ENCODE measurements at places on chromosomes 16 and 17.

GRCh38 chr17:17116406-17116805, 74.1 kb downstream of the MPRIP start:
- no peak for DNase-seq

DNA sequence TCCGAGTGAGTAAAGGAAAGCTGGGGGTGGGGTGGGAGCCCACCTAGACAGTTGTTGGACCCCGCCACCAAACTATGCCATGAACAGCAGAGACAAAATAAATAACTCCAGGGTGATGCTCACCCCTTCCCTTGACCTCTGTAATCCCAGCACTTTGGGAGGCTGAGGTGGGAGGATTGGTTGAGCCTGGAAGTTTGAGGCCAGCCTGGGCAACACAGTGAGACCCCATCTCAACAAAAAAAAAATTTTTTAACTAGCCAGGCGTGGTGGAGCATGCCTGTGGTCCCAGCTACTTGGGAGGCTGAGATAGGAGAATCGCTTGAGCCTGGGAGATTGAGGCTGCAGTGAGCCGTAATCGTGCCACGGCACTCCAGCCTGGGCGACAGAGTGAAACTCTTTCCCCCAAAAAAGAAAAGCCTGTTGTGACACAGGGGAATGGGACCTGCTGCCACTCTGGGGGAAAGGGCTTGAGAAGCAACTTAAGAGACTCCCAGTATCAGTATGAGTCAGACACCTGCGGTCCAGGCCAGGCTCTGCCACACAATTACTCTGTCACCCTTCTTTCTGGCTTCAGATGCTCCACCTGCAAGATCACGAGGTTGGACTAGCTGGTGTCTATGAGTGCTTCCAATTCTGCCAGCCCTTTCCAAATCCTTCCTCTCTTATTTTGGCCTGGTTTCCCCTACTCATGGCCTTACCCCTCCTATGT, 5.0 kb downstream of the SGCA start:
- DNase-seq = peak; percentile 39

DNA sequence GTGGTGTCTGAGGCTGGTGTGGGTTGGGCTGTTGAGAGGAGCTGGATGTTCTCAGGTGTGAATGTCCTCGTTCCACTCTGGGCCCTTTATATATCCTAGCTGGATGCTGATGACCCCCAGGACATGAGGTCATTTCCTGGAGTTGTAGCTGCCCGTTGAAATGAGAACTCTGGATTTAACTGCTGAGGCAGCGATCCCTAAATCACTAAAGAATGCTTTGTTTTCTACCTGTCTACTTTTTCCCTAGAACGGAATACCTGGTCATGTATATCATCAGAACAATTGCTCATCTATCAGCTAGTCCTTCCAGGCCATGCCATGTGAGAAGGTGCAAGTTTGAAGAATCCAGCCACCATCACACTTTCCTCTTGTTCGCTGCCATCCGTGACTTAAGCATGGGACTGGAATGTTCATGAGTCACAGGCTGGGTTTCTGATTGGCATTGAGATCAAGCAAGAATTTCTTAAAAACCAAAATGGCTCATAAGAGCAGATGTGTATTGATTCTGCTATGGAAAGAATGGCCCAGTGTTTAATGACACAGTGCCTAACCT, at the start of gene KRTAP2-3:
TSS of gene KRTAP2-3 (minus strand) at position 63 of the 553 bp plus-strand sequence. CDS start 64 bp downstream, outside the sequence.
- DNase-seq = no peak

DNA sequence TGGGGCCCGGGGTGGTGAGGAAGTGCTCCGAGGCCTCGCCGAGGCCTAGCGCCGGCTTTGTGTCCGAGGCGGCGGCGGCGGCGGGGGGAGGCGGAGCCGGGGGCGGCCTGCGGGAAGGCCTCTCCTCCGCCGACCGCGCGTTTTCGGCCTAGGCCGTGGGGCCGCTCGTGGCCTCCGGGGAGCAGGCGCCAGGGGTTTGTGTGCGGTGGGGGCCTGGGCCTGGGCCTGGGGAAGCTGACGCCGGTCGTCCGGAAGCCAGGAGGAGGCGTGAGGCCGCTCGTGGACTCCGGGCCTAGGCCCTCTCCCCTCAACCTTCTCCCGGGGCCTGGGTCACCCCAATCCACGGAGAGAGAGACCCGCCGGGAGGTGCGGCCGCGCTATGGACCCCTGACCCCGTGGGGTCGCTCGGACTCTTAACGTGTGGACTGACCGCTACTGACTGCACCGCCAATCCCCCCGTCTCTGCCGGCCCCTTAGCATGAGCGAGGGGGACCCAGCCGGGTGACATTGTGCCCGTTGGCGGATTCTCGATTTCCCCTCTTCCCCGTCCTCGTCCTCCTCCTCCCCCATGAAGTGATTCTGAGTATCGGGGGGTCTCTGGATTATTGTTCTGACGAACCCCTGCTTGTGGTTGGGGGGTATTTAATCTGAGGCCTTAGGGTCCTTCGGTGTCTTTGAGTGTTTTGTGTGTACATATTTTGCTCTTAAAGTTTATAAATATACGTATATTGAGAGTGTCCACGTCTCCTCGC, 660 bp downstream of the RBBP6 start:
- DNase-seq = peak; percentile 60

- DNase-seq = no peak
Measured at GRCh38 chr16:56764835-56765234, 34.9 kb downstream of the NUP93 start.

- DNase-seq = no peak
Measured at GRCh38 chr16:15051387-15051951, 4.4 kb downstream of the NTAN1 start.

DNA sequence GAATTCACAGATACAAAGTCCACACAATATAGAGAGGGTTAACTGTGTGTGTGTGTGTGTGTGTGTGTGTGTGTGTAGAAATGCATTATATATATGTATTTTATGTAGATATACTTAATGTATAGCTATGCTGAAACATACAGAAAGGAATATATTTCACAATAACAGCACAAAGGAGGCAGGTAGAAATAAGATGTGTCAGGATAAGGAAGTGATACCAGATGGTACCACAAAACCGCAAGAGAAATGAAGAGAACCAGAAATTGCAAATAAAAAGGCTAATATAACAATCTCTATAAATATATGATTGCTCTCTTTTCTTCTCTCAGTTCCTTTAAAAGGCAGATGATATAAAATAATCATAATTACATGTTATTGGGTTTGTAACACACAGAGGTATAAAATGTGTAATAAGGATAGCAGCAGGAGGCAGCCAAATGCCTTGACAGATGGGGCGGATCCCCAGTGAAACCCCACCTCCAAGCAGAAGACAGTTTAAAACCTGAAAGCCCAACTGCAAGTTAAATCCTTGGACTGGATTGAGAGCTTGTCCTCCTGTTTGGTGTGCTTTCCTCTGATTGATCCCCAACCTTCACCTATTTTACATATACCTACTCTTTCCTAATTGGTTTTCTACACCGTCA, 365.4 kb upstream of the C16orf82 start:
- no peak for DNase-seq

- no peak for DNase-seq
Measured at GRCh38 chr17:79666111-79666510, 55.3 kb upstream of the RBFOX3 start.

DNA sequence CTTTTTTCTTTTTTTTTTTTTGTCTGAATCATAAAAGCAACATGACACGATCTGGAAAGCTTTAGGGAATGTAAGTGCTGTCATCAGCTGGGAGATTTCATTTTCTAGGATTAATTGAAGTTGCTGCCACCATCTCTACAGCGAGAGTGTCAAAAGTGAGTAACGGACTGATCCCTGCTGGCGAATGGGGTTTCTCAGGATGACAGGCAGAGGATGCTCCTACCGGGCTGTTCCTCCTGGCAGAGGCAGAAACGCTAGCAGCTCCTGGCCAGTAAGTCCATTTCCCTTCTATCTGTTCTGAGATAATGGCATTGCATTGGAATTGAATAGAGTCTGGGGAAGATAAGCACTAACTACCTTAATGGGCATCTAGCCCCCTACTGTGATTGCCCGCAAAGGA, 80.5 kb upstream of the KIFC3 start:
- no peak for DNase-seq

DNA sequence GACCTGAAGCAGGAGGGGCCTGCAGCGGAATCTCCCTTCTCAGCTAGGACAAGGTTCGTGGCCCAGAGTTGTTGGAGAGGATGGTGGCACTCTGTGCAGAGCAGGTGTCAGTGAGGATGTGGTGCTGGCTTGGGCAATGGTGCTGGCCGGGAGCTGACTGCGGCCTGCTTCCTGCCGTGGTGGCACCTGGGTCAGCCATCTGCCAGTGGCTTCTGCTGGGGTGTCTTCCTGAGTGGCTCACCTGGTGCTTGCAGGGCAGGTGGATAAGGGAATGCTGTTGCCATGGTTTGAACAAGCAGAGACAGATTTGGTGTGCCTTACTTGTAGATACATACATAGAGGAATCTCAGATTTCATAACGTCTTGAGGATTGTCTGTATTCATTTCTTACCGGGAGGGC, 69.6 kb downstream of the SEC14L1 start:
- no peak for DNase-seq

DNA sequence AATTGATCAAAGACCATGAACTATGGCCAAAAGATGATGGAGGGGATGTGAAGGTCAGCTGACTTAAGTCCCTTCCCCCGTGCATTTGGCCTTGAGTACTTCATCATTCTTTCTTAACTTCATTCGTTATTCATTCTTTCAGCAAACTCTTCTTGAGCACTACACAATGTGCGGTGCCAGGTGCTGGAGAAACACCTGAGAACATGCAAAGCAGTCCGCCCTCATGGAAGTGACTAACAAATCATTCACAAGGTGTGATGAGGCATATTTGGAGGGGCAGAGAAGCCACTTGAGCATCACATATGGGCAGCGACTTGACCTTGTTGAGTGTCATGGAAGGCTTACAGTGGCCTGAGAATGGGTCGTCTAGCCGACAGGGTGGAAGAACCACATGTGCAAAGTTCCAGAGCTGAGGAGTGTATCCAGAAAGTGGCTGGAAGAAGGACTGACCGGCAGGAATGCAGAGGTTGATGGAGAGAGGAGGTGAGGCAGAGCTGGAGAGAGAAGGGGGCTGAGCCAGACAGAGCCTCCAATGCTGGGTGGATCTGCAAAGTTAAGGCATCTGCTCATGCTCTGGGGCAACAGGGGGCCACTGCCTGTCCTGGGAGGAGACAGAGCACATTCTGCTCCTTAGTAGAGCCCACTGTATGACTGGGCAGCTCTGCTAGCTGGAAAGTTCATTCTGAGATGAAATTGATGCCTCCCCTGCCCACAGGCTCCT, 25.1 kb upstream of the EIF1 start:
- no peak for DNase-seq

- DNase-seq = peak; percentile 25
Measured at GRCh38 chr17:46264456-46265198, 30.3 kb upstream of the LRRC37A start.

- DNase-seq = no peak
Measured at GRCh38 chr17:4511199-4511932, 12.7 kb downstream of the SPNS2 start.

DNA sequence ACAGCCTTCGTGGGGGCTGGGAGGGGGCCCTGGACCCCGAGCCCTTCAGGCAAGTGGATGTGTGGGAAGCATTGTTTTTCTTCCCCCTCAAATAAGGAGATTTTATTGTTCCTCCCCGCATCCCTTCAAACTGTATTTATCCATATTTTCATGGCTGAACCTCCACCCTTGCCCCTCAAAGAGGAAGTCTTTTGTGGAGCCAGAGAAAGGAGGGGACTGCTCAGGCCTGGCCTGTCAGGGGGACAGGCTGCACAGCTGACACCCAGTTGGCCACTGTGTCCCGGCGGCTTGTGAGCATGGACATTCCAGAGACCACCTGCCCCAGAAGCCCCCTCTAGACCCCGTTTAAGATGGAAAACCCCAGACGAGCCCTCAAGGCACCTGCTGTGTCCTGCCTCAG, 15.9 kb downstream of the HEXIM2 start:
- no peak for DNase-seq

DNA sequence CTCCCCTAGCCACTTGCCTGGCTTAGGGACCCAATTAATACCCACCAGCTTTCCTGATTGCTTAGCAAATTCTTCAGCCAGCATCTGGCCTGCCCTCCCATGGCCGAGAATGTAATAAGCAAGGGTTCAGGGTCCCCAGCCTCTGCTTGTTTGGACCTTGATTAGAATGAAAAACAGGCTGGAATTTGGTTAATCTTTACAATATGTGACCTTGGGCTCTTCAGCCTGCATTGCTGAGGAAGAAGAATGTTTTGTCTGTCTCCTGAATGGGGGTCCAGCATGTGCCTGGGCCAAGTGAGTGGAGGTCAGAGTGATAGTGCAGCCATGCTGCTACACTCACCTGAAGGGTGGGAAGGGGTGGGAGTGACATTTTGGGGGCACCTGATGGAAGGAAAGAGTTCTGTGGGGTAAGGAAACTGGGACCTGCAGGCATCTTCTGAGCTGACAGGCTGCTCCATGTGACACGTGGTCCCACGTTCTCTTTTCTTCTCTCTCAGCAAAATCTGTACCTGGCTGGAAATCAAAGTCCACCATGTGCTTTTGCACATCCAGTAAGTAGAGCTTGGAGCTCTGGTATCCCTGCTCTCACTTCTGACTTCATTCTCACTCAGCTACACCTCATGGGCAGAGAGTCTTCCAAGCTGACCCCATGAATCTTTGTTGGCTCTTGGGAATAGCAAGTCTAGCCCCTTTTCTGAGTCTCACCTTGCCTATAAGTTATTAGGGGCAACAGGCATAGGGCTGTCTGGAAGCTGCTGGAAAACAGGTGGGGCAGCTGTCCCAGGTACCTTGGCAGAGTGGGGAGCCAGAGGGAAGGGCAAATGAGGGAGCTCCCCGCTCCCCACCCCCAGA, 5.3 kb downstream of the TMEM106A start:
- no peak for DNase-seq

DNA sequence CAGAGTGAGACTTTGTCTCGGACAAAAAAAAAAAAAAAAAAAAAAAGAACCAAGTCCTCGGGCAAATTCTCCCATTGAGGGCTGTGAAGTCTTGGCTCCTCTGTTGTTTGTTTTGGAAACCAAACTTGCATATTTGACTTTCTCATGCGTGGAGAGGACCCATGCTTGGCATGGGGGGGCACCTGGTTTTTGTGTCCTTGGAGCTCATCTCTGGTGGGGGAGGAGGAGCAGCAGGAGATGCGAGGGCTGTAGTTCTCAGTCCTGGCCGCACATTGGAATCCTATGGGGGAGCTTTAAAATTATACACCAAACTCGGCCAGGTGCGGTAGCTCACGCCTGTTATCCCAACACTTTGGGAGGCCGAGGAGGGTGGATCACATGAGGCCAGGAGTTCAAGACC, 74.5 kb downstream of the ABCC6 start:
- DNase-seq = no peak

GRCh38 chr16:65916995-65917394, 449.5 kb upstream of the CDH5 start:
- DNase-seq = no peak

DNA sequence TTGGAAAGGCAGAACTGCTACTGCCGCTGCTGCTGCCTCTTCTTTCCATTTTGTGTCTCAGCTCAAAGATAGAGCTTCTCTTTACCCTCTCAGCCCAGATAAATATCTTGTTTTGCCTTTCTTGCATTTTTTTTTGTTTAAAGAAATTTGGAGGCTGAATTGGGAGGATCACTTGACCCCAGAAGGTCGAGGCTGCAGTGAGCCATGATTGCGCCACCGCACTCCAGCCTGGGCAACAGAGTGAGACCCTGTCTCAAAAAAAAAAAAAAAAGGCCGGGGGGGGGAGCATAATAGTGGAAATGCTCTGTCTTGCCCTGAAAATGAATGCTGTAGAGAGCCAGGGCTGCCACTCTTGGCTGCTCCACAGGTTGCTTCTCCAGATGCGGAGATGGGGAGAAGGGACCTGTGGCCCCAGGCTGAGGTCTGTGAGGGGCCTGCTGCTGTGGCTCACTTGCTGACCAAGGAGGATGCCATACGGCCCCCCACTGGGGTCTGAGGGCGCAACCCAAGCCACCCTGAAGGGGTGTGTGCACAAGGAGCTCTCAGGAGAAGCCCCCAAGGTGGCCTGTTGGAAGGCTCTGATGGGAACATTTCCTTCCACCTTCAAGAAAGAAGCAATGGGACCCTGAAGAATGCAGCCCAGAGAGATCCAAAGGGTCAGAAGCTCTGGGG, 21.5 kb upstream of the G6PC1 start:
- DNase-seq = no peak

Measured in activated CD4-positive, alpha-beta T cell treated with anti-CD3 and anti-CD28 coated beads for 48 hours (primary cell).